ENCODE measurements at places on chromosomes 5 and 9.

- no peak for DNase-seq
These were observed 316.3 kb downstream of the MCTP1 start for GRCh38 chr5:94968507-94969095.

GRCh38 chr9:18208166-18209059 lies 265.5 kb upstream of the ADAMTSL1 start:
- DNase-seq: no peak

GRCh38 chr9:89422151-89422975 lies 75.5 kb downstream of the SEMA4D start:
- DNase-seq: no peak

- DNase-seq: no peak
These were observed 580.6 kb downstream of the PTPRD start for GRCh38 chr9:10032166-10032565.

- no peak for DNase-seq
These were observed 61.6 kb upstream of the C9orf72 start for GRCh38 chr9:27634879-27635278.

GRCh38 chr9:13252852-13253251 lies 26.6 kb downstream of the MPDZ start:
- DNase-seq: no peak

GRCh38 chr9:120882935-120883607 lies 6.1 kb upstream of the PHF19 start:
- no peak for DNase-seq

- DNase-seq: no peak
These were observed 180.0 kb upstream of the KLF9 start for GRCh38 chr9:70594386-70594944.

DNA sequence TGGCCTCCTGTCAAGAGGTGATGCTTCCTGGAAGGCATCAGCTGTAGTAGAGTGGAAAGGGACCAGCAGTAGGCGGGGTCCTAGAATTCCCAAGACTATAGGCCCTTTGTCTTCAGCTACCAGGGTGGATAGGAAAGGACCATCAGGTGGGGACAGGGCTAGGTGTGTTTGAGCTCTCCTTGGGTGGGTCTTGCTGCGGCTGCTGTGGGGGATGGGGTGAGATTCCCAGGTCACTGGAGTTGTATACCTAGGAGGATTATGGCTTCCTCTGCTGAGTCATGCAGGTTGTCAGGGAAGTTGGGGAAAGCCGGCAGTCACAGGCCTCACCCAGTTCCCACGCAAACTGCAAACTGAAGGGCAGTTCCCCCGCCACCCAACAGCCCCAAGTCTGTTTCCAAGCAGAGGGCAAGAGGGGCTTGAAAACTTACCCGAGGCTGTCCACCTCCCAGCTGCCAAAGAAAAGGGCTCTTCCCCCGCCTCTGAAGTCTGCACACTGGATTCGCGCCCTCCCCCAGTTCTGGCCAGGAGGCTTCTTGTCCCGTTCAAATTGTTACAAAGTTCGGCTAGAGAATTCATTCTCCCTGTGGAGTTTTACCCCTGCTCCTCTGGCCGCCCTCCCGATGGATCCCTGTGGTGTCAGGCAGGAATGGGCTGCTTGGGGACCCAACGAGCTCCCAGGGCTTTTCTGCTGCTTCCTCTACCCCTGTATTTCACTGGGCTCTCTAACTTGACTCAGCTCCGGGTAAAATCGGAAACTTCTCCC lies 23.0 kb upstream of the ECM2 start:
- DNase-seq: no peak

DNA sequence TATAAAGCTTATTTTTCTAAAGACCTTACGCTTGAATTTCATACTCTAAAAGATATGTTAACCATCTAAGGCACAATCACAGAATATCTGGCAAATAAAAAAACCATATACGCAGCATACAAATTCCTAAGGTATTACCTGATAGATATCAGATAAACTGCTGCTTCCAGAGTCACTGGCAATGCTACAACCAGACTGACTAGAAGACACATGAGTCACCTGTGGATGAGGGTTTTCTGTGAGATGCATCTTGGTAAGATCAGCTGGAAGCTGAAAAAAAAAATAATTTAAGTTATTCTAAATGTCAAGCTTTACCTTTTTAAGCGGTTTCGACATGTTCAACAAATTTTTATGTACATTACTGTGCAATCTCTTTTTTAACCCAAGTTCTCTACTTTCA lies 113.8 kb downstream of the RAPGEF6 start:
- DNase-seq: no peak

DNA sequence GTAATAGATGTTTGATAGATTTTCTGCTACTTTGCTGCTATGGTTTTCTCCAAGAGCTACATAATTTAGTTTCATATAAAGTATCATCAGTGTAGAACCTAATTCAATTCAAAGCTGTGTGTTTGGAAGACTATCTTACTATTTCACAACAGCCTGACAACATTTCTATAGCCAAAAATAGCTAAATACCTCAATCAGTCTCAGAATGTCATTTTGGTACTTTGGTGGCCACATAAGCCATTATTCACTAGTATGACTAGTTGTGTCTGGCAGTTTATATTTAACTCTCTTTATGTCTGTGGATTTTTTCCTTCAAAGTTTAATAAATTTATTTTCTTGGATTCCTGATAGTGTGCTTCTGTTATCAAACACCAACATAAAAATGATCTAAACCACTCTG lies 35.1 kb upstream of the CCDC152 start:
- no peak for DNase-seq

DNA sequence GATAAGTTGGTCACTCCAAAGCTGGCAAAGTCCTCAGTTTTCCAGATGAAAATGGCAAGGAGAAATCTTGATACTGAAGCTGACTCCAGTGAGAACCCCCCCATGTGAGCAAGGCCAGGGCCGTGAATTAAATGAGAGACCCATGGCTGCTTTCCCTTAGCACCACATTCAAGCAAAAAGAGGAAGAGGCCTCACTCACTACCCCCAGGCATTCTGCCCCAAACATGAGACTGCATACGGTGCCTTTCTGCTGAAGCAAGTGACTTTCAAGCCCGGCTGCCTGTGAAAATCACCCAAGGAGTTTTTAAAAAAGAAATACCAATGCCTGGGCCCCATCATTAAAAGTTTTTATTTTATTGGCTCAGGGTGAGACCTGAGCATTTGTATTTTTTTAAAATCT lies 66.9 kb downstream of the TMEM252 start:
- no peak for DNase-seq

GRCh38 chr5:84682531-84682930 lies 297.9 kb upstream of the EDIL3 start:
- no peak for DNase-seq

DNA sequence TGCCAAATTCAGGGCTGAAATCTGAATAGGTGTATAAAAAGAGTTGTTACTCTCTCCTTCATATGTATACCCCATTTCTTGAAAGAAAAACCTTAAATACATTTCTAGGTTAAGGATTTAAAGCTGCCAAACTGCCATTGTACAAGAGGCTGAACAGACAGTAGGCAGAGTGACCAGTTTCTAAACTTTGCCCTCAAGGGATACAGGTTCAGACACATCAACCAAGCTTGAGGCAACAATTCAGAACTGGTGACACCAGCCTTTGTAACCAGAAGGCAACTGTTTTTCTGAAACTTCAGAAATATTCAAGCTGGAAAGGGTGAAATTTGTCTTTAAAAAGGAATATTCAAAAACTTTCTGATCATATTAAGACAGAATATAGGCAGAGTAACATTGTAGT lies 47.5 kb downstream of the FAM114A2 start:
- DNase-seq: no peak

DNA sequence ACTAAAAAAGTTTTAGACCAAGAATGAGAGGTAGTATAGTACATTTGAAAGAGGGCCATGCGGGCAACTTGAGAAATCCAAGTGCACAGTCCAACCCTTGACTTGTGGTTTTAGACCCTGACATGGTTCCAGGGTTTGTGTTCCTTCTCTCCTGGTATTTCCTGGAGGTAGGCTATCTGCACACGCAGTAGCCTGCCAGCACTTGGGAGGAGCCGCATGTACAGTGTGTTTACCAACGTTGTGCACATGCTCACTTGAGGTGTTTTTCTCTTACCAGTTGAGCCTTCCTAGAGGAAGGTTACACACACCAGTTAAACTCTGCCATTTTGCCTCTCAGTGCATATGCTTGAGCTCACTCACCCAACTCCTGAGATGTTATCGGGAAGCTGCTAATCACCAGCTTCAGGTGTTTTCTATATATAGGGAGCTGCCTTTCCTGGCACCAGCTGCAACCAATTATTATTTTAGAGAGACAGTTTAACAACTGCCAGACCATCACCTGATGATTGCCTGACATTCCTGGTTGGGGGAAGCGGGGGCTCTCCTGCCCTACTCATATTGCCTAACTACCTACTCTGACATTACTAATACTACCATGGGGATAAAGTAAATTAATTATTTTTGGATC lies 593.4 kb upstream of the TUSC1 start:
- DNase-seq: no peak

- DNase-seq: no peak
These were observed 95.4 kb downstream of the HTR4 start for GRCh38 chr5:148558892-148559291.

DNA sequence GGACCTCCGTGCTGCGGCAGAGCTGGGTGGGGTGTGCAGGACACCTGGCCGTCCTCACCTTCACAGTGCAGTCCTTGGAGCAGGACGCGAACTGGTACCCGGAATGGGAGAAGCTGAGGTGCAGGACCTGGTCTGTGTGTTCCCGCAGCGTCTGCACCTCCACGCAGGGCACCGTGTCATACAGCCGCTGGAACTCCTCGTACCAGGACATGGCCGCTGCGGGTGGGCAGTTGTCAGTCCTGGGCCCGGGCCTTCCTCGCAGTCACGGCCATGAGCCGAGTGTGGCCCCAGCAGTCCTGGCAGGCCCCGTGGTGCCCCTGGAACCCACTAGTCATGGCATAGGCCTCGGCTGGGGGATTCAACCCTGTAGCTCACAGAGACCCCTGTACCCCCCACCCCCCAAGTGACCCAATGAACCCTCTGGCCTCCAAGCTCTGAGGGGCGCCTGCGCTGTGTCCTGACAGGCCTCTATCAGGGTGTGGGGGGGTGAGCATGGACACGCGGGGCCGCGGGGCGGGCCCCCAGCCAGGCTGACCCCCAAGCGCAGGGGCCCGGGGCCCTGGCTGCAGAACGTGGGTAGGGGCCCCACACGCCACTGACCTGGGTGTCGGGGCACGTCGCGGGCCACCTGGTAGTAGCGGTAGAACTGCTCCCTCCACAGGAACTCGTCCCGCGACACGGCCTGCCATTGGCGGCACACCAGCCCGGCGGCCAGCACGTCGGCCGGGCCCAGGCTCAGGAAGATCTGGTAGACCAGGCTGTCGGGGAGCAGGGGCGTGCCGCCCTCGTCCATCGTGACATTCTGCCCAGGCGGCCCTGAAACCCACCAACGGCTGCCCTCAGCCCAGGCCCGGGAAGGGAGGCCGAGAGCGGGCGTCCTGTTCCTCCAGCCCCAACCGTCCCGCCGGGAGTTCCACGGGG lies 987 bp downstream of the FBXW5 start:
- no peak for DNase-seq

DNA sequence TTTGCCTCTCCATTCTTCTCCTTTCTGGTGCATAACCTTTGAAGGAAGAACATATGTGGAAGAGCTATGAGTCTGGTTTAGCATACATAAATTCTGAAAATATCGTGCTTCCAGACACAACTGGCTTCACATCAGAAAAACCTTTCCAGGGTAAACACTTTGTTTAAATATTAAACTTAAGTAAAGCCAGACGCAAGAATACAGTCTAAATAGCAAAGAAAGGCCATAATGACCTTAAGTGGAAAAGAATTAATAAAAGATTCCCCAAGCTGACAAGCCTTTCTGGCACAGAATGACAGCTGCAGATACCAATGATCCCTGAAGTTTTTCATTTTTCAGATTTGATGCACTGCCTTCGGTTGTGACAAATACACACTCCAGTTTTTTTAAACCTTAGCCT lies 13.5 kb upstream of the TSSK1B start:
- DNase-seq: no peak

GRCh38 chr5:34790069-34790468 lies 48.9 kb upstream of the TTC23L start:
- no peak for DNase-seq

DNA sequence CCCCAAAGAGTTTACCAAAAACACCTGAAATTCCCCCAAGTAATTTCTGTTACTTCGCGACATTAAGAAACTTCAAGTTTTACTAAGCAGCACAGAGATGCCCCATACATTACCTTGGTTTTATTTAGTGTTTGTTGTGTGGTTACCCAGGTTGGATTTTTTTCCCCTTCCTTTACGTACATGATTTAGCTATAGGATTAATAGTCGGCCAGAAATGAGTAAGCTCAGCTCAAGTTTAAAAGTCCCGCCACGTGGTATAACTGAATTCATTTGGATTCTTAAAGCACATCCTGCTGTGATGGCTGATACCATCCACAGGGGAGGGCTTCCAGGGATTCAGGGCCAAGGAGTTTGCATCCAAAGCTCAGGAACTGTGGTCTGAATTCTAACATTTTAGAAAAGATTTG lies 75.9 kb downstream of the DAP start:
- DNase-seq: no peak

DNA sequence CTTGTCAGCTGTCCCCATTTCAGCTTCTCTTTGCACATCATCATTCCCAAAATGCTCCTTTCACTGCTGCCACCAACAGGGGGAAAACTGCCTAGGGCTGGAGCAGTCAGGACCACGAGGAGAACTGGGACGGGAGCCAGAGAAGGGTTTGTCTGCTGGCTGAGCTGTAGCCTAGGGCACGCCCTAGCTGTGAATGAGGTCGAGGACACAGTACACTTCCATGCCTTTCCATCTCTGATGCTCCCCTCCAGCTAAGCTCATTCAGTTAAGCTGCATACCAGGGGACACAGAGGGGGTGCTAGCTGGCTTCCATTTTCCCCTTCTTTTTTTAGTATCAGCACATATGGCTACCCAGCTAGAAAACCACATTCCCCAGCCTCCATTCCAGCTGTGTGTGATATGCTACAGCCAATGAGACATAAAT lies 64.7 kb downstream of the STK10 start:
- DNase-seq: no peak

DNA sequence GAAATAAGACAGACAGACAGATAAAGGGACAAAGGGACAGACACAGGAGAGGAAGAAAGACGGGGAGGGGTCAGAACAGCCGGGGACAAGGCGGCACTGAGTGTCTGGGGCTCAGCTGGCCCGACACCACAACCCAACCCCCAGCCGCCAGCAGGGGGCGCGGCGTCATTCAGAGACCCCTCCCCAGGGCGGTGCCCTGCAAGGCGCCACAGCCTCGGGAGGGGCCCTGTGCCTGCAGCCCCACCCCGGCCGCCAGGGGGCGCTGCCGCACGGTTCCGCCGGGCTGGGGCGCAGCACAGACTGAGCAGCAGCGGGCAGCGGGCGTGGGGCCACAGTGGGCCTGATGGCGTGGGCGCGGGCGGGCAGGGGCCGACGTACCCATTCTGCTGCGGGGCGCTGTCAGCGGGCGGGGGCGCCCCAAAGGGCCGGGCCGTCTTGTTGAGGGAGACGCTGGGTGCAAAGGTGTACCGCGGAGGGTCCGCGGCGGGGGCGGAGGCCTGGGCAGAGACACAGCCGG lies 5.9 kb downstream of the PDLIM7 start:
- no peak for DNase-seq

- DNase-seq: no peak
These were observed 4.6 kb downstream of the ADAMTSL2 start for GRCh38 chr9:133538851-133539833.
